Fibroblast of gingiva (primary cell): ENCODE measurements at places on chromosomes 2 and 18.

GRCh38 chr2:231900972-231901371, 25.2 kb downstream of the NPPC start:
- no peak for DNase-seq

GRCh38 chr2:41726364-41726763, 321.5 kb upstream of the PKDCC start:
- no peak for DNase-seq

DNA sequence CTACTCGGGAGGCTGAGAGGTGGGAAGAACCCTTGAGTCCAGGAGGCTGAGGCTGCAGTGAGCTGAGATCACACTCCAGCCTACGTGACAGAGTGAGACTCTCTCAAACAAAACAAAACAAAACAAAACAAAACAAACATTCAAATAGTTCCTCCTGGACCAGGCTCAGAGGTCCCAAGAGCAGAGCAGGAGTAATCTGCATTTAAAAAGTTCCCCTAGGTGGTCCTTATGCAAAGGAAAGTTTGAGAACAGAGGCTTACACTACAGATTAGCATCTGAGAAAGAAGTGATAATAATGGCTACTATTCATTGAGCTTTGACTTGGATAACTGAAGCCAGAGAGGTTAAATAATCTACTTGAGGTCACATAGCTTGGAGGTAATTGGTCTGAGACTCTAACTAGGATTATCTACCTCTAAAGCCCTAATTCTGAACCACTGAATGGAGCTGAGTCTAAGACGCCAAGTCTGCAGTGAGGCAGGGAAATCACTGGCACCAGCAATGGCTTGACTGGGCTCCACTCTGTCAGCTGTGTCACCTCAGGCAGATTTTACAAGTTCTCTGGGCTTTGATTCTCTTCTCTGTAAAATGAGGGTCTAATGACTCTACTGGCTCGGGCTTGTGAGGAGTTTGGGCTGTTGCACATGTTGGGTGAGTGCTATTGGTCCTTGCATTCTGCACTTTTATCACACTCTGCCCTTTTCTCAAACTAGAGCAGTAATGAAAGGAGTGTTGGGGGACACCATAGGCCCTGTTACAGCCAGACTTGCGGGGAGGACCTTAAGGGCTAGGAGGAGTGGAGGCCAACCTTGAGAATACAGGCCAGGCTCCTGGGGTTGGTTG, 29.2 kb upstream of the DLX2 start:
- DNase-seq: no peak

DNA sequence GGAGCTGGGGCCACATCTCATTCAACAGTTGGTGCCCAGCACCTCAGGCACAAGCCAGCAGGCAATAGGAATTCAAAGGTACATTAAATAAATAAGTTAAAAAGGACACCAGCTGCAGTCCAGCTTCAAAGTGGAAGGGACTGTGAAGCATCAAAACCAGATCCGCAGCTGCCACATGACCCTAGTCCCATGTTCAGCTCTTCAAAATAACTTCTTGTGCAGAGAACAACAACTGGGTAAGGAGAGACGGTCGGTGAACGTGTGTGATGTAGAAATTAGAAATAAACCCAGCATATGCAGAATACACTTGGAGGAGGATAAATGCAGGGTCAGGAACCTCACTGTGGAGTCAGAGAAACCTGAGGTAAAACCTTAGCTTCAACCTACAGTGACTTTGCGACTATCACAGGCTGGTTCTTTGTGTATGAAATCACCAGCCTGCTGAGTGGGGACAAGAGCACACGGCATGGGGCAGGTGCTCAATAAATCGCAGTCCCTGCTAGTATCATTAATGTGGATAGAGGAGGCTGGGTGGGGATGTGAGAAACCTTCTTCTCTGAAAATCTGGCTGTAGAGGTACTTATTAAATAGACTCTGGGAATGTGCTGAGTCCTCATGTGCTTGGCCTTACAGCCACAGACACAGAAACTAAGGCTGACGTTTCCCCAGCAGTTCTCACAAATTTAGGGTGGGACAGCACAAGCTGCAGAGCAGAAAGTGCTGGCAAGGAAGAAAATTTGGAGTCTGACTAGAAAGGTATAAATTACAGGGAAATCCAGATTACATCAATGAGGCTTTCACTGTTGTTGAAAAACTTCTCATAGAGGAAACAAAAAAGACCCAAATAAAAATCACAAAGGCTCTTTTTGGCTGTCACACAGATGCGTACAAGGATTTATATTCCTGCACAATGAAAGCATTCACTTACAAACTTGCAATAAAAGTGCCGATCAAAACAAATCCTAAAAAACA, 20.7 kb downstream of the FBXO15 start:
- DNase-seq: no peak

DNA sequence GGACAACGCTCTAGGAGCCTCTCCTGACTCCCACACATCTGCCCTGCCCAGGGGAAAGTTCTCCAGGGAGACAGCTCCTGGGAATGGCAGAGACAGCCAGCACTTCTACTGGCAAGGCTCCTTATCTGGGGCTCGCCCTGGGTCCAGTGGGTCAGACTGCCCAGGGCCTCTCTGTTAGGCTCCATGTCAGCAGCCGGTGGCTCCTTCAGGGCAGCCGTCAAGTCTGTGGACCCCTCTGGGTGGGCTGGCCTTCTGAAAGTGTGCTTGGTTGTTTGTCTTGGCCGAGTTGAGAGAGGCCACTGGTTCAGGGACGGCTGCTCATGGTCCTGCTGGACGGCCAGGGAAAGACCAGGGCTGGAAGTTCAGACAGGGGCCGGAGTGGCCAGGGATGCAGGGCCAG, 65.6 kb downstream of the RPIA start:
- DNase-seq: no peak
